ENCODE measurements at places on chromosomes 2 and 18. TPM values are rescaled to one million over a fixed set of nuclear protein-coding genes. Genes with fewer than 3 reads are reported as not detected.

The TUBA4B gene
- total RNA-seq = not detected

The TBR1 gene
- not detected for total RNA-seq

The ADD2 gene
- total RNA-seq = 4.7 TPM

The PER2 gene
- 3.1 TPM for total RNA-seq

The GNLY gene
- total RNA-seq = not detected

The GPR155 gene
- total RNA-seq = 2.8 TPM

The ALPP gene
- total RNA-seq = not detected

The SKOR2 gene
- total RNA-seq = not detected

The C2orf74 gene
- total RNA-seq = 6.3 TPM

The ANKAR gene
- 8.7 TPM for total RNA-seq

The GMCL1 gene
- total RNA-seq = 8.6 TPM

The TUBA3D gene
- total RNA-seq = not detected

The COL5A2 gene
- total RNA-seq = 28.2 TPM

The PROC gene
- not detected for total RNA-seq

The IL1A gene
- 0.32 TPM for total RNA-seq

The ADGRF3 gene
- 0.06 TPM for total RNA-seq

The ARHGAP28 gene
- total RNA-seq = 3.6 TPM

The PDE1A gene
- 0.16 TPM for total RNA-seq

The CCDC148 gene
- 0.65 TPM for total RNA-seq

The SLC16A14 gene
- 0.06 TPM for total RNA-seq

The REG3A gene
- not detected for total RNA-seq

The RAB10 gene
- total RNA-seq = 80.3 TPM

The IL36RN gene
- total RNA-seq = not detected

All from bladder microvascular endothelial cell (primary cell).